SW 1271 (cell line): ENCODE measurements at places on chromosomes 3 and 15.

DNA sequence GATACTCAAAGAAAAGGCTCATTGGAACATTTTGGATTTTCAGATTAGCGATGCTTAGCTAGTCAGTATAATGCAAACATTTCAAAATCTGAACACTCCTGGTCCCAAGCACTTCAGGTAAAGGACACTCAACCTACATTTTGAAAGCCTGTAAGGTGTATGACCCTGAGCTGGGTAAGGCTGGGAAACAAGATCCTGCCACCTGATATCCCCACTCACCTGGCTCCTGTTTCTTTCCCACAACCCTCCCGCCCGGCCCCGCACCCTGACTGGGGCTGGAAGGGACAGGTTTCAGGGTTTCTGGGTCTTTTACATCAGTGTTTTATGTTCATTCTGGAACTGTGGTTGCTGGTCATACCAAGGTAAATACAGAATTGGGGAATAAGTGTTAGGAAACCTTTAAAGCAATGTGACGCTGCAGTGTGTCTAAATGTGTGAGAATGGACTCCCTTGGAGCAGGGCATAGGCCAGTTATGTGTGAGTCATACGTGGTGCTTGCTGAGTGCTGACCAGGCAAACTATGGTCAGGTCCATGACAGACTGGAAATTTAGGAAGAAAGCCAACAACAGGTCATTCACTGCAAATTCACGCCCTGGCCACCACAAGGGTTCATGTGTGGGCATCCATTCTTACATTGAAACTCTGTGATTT lies 22.9 kb downstream of the CTXND1 start:
- no peak for DNase-seq

DNA sequence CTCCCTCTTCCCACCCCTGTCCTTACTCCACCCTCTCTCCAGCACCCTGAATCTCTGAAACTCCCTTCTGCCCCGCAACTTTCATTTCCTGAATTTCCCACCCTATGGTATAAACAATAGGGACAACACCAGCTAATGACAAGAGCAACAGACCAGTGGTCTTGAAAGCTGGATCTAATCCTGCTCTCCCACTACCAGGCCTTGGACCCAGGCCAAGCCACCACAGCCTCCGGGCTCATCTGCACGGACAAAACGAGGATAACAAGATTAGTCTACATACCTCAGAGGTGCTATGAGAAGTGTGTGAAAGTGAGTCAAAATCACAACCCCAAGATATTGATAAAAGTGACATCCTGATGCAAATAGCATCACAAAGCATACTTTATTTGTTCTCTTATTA lies 128.6 kb downstream of the ERC2 start:
- DNase-seq: no peak

DNA sequence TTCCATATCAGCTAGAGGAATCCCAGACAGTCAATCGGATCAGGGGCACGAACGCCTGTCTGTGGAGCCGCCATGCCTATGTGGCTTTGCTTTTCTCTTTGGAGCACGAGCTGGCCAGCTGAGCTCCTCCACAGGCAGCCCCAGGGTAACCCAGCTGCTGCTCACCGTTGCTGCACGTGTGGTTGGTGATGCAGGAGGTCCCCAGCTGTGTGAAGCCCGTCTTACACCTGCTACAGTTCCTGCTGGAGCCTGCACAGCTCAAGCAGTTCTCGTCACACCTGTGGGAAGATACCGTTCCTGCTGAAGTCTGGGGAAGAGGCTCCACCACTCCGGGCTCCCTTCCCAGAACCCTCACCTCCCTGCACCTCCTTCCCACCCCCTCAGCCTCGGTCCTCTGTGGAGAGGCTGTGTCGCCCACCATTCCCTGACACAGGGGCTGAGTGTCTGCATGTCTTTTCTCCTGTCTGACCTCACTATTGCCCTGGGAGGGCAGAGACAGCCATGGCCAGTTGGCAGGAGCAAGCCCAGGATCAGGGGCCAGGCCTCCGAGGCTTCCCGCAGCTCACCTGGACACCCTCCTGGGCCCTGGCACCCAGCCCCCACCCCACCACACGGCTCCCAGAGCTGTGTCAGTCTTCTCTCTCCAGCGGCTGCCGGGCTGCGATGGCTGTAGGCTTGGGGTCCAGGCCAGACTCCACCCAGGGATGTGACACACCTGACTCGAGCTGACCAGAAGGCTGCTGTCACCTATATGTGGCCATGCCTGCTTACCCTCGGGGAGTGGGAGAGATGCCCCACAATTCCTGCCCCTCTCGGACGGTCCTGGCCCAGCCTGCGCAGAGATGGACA lies 12.2 kb upstream of the SNRPA1 start:
- DNase-seq: no peak

GRCh38 chr3:12193485-12194165 lies 34.9 kb upstream of the TIMP4 start:
- DNase-seq: peak; percentile 93

- DNase-seq: no peak
Measured at GRCh38 chr3:115108614-115109013, 38.5 kb downstream of the ZBTB20 start.

GRCh38 chr3:125023833-125024555 lies 31.8 kb downstream of the HEG1 start:
- no peak for DNase-seq

- no peak for DNase-seq
Measured at GRCh38 chr15:40595773-40596172, 1.7 kb downstream of the KNL1 start.

GRCh38 chr3:45771831-45772230 lies 24.5 kb downstream of the SLC6A20 start:
- no peak for DNase-seq

- no peak for DNase-seq
Measured at GRCh38 chr3:183518491-183519251, 36.8 kb downstream of the KLHL6 start.

GRCh38 chr3:52298149-52299098 lies 10.8 kb downstream of the GLYCTK start:
- DNase-seq: no peak
